HT1080 (cell line): ENCODE measurements at places on chromosomes 2 and 18. TPM values are rescaled to one million over a fixed set of nuclear protein-coding genes. Genes with fewer than 3 reads are reported as not detected.

DNA sequence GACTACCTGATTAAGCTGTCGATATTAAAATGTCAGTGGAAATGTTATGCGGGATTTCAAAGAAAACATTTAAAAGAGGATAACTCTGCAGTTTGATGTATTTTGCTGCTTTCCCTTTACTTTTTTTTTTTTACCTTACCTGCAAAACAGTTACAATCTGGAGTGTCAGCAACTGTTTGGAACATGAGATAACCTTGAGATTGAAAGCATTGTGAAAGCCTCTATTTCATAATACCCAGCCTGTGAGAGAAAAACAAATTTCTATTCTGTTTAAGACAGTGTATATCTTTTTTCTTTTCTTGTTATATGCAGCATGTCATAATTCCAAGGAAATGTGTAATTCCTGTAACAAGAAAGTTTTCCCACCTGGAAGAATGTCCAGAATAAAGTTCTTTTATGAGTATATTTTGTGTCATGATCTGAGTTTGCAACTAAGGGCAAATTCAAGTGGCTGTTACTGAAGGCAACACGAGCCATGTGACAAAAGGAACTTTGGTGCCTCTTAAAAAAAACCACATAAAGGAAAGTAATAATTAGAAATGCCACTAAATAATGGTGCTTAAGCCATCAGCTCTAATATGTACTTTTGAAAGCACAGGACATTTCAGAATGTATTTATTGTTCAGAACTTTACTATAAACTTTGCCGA lies 297.0 kb upstream of the DSEL start:
- no peak for DNase-seq

Gene CHST10
- 18.0 and 18.7 TPM in 2 replicates for total RNA-seq

GRCh38 chr18:21448299-21448698 lies 152.2 kb downstream of the ESCO1 start:
- DNase-seq: peak; percentile 10

Gene FAM124B
- total RNA-seq: not detected in 2 replicates

Gene ERMN
- total RNA-seq: 0.03 and 0.06 TPM in 2 replicates

DNA sequence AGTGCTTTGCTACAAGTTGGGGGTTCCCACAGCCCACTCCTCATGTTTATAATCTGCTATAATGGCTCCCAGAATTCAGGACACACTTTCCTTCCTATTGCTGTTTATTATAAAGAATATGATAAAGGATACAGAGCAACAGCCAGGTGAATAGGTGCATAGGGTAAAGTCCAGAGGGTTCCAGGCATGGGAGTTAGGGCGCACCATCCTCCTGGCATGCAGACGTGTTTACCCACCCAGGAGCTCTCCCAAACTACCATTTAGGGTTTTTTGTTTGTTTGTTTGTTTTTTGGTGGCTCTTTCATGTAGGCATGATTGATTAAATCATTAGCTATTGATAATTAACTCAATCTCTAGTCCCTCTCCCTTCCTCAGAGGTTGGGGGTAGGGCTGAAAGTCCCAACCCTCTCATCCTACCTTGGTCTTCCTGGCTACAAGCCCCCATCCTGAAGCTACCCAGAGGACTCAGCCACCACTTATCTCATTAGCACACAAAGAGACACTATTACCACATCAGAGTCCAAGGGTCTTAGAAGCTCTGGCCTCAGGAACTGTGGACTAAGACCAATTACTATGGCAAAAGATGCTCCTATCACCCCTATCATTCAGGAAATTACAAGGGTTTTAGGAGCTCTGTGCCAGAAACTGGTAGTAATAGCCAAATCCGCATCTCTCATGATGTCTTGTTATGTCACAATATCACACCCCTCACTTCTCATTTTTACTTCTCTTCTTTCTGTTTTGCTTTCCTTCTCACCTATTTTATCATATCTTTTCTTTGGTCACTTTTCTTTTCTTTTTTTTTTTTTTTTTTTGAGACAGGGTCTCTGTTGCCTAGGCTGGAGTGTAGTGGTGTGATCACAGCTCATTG lies 154.9 kb upstream of the TTC39C start:
- no peak for DNase-seq

- no peak for DNase-seq
These were observed 6.7 kb upstream of the IAH1 start for GRCh38 chr2:9467687-9468086.

DNA sequence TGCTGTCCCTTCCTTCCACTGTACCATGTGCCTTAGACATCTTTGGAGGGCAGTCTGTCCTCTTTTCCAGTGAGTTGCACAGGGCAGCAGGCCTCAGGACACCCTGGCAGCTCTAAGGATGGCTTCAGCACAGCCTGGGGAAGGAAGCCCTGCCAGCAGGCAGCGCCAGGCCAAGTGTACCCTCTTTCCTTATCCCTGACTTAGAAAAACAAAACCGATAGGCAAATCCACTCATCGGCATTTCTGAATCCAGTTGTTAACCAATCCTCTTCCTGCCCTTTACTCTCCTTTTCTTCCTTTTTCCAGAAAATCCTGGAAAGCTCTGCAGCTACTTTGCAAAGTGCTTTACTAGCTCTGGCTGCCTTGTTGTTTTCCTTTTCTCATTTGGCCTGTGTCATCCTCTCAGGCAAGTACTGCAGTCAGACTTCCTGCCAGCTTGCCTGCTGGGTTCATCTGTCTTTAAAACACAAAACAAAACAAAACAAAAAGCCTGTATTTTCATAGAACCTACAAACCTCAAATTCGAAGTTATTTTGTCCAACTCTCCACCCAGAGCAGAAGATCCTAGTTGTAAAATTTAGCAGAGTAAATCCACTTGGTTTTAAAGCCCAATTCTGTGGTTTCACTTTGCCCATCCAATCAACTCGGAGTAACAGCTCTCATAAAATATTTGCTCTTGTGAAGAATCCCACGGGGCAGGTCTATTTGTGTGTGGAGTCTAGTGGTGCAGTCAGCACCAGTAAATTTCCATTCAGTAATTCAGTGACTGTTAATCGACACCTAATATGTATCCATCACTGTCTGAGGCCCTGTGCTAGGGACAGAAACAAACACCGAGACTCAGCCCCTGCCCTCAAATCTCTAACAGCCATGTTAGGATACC lies 45.2 kb downstream of the PCBP1 start:
- DNase-seq: peak; percentile 68

DNA sequence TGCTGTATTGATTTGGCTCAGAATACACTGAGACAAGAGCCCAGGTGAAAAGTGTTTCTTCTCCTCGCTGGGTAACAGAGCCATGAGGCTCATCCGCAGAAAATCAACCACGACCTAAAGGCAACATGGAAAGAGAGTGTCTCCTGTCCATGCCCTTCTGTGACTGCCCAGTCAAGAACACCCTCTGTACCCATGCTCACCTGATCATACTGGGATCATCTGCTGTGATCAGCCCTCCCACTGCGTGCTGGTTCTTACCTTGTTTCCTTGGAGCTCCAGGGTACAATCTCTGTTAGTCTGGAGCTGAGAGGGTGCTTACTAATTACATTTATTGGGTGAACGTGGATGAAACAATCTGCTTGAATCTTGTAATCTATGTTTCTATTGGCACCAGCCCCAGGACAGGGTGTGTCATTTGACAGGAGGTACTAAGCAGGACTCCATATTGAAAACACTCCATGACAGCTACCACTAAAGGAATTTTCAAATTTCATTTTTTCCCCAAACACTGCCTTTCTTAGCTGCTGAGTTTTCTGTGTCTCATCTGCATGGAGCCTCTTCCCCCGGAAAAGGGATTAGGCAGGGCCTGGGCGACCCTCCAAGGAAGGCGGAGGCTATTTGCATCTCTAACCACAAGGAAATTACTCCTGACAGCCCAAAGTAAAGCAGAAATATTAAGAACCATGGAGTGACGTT lies 39.7 kb upstream of the GRP start:
- peak; percentile 46 for DNase-seq

DNA sequence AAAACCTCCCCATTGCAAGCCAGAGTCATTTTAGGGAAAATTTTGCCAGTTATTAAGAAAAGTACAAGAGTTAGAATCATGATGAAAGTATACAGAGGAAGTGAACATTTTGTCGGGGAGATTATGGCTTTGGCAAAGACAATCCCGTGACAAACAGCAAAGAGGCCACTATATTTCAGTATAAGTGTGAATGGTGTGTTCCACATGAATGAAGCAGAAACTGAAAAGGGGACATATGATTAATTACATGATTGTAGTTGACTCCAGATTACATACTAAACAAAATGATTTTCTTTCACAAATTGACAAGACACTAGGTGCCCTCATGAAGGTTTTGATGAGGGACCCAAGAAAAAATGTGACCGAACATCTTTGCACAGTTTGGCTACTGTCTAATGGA lies 42.0 kb downstream of the SP140 start:
- no peak for DNase-seq

Gene BMP10
- not detected in 2 replicates for total RNA-seq

- no peak for DNase-seq
These were observed 177.7 kb upstream of the TWIST2 start for GRCh38 chr2:238670111-238670585.

DNA sequence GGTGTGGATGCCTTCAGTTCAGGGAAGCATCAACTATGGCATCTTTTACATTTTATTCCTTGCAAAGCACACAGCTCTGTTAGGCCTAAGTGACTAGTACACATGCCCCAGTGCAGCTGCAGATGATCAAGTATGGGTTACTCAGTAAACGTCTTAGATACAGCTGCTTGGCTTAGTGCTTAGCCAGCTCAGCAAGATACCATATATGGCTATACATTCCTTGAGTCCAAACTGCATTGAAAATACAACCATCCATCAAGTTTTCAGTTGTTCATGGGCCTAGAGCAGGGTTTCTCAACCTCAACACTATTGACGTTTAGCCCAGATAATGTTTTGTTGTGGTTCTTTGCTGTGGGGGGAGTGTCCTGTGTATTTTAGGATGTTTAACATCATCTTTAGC lies 769.9 kb downstream of the TSN start:
- DNase-seq: no peak

Gene DYNC1I2
- 68.3 and 71.4 TPM in 2 replicates for total RNA-seq

- DNase-seq: no peak
These were observed 16.7 kb downstream of the STK25 start for GRCh38 chr2:241491549-241492173.

DNA sequence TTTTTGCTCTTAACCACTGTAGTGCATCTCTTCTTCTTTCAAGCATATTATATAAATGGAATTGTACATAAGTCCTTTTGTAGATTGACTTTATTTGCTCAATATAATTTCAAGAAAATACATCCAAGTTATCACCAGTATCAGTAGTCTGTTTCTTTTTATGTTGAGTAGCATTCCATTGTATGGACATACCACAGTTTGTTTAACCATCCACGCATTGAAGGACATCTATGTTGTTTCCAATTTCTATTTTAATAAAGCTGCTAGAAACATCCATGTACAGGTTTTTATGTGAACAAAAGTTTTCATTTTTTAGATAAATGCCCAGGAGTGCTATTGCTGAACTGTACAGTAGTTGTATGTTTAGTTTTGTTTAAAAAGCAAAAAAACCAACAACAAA lies 387.5 kb upstream of the SOX11 start:
- DNase-seq: no peak

Gene PPM1B
- 15.9 and 22.6 TPM in 2 replicates for total RNA-seq

GRCh38 chr2:236164925-236165841 lies 3.0 kb downstream of the GBX2 start:
- no peak for DNase-seq

Gene POTEI
- 0.31 and 0.33 TPM in 2 replicates for total RNA-seq

- peak; percentile 44 for DNase-seq
These were observed 10.2 kb downstream of the RNASEH1 start for GRCh38 chr2:3547915-3548314.

DNA sequence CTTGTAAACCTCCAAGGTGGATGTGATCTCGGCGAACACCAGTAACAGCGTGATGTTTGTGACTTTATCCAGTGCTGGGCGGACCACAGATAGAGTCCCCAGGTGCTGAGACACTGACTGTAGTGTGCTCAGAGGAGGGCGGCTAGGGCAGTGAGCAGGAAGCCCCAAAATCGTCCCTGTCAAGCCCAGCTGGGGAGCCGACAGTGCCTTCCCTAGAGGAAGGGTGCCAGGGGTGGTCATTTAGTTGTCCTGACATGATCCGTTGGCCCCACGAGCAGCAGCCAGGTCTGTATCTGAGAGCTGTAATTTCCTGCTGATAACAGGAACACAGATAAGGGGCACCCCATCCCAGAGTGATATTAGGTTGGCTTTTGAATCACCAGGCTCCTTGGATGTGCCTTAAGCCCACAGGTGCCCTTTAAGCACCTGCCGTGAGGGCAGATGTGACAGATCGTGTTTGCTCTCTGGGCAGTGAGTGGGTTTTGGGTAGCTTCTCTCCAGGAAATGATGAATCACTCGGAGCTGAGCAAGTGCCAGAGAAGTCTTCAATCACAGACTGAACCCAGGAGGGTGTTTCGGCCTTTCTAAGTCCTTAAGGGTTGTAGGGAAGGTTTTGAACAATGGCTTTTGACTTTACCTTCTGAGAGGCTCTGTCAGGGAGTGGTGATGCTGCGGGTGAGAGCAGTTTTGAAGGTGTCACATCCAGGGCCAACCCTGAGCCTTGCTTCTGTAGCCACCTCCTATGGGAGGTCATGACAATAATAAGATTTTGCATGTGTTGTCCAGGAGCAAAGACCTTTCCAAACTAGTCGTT lies 7.7 kb downstream of the LPIN1 start:
- DNase-seq: peak; percentile 85
